Pancreas (tissue), 10 donors: ENCODE measurements at places on chromosomes 12 and 14.
A peak's percentile ranks its signal among the peaks of the same experiment; 100 is the strongest.

GRCh38 chr12:116525418-116526001, 33.7 kb upstream of the MAP1LC3B2 start:
- DNase-seq: peak; percentile 79

GRCh38 chr14:102461490-102462338, 47.9 kb downstream of the ANKRD9 start:
- DNase-seq: no peak

- DNase-seq: no peak
Measured at GRCh38 chr12:27973487-27973890, 956 bp upstream of the PTHLH start.

DNA sequence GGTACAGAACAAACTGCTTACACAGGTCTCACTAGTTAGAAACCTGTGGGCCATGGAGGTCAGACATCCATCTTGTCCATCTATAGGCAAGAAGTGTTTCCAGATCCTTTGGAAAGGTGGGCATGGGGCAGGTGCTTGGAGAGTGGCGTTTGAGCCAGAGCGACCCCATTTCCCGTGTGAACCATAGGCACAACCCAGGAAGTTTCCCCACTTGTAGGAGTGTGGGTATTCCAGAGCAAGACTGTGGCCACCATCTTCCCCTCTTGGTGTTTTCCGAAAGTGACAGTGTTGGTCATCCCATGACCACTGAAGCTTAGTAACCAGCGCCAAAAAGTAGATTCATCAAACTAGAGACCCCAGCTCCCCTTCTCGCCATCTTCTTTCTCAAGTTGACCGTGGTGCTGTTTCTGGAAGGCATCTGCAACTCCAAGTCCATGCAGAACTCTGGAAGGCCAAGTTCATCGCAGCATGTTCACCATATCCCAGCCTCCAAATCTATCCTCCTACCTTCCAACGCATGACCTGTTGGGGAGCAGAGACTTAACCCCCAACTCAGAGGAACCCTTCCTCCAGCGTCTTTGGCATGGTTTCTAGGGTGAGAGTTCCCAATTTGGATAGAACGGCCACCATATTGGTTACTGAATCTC, 19.7 kb downstream of the PHETA1 start:
- DNase-seq: no peak

DNA sequence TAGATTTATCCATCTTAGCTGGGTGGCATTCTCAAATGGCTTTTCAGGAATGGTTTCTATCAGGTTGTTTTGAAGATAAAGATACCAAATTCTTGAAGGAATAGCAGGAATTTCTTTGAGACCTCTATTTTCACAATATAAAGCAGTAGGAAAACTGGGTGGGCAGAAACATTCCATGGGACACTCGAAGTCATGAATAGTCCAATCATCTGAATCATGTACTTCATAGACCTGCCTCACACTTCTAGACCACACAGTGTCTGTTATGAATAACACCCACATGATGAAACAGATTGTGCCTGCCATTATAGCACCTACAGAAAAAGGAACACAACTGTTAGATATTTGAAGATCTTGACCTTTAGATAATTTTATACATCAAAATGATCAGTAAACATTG, 1.8 kb downstream of the KERA start:
- no peak for DNase-seq

DNA sequence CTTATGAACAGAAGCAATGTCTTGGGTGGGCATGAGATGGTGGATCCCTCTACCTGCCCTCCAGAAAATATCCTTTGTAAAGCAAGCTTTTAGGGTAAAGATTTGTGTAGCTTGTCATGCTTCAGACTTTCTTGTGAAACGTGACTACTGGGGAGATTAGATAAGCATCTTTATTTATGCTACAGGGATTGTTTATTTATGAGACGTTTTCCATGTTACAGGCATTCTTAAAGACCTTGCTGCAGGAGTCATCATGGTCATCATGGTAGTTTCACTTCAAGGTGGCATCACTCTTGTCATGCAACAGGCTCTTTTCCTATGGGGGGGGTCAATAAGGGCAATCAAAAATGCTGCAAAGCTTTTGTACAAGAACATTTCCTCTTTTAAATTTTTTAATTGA, 8.2 kb upstream of the MIS18BP1 start:
- DNase-seq: no peak

GRCh38 chr12:93125126-93125525, 196.0 kb upstream of the EEA1 start:
- no peak for DNase-seq

DNA sequence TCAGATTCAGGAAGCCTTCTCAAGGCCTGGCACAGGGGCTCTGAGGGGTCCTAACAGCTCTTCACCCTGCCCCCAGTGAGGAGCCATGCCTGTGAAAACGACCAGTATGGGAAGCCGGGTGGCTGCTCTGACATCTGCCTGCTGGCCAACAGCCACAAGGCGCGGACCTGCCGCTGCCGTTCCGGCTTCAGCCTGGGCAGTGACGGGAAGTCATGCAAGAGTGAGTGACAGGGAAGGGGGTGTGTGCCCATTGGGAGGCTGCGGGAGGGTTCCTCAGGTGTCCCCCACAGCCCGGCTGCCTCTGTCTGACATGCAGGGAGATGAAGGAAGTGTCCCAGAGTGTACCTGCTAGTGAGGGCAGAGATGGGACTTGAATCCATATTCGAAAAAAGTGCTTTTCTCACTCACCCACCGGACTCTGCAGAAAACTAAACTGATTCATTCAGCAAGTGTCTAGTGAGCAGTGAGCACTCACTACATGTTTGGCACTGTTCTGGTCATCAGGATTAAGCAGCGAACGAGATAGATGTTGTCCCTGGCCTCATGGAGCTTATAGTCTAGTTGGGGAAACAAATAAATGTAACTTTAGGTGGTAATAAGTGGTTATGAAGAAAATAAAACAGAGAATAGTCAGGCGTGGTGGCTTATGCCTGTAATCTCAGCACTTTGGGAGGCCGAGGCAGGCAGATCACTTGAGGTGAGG, 9.4 kb upstream of the LRP1-AS start:
- DNase-seq: no peak

DNA sequence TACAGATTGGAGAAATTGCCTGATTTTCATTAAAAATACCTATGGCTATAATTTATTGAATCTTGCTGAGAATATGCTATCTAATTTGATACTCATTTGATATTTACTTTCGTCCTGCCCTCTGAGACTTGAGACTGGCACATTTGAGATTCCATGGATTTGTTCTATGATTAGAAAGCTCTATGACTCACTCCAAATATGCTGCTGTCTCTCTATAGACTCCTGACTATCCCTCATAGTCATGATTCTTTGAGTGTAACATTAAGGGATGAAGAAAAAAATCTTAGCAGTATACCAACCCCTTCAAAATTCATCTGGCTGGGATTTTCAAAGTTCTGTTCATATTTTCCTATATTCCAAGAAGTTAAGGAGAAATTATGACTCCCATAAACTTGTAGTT, 191.9 kb downstream of the LRIG3 start:
- no peak for DNase-seq

DNA sequence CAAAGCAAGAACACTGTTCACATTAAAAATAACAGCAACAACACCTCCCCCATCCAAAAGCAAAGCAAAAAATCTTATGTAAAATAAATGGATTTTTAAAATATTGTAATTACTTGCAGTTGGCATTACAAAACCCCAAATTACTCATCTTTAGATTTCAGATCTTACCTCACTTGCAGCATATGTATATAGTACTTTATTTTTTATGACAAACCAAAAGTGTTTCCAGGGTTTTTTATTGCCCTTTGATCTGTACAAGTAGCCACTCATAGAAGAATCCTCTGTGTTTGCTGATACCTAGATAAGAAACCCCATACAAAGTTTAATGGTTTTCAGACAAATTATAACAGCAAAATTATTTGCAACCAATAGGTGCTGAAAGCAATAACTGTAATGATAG, 12.2 kb upstream of the NR2C1 start:
- no peak for DNase-seq

DNA sequence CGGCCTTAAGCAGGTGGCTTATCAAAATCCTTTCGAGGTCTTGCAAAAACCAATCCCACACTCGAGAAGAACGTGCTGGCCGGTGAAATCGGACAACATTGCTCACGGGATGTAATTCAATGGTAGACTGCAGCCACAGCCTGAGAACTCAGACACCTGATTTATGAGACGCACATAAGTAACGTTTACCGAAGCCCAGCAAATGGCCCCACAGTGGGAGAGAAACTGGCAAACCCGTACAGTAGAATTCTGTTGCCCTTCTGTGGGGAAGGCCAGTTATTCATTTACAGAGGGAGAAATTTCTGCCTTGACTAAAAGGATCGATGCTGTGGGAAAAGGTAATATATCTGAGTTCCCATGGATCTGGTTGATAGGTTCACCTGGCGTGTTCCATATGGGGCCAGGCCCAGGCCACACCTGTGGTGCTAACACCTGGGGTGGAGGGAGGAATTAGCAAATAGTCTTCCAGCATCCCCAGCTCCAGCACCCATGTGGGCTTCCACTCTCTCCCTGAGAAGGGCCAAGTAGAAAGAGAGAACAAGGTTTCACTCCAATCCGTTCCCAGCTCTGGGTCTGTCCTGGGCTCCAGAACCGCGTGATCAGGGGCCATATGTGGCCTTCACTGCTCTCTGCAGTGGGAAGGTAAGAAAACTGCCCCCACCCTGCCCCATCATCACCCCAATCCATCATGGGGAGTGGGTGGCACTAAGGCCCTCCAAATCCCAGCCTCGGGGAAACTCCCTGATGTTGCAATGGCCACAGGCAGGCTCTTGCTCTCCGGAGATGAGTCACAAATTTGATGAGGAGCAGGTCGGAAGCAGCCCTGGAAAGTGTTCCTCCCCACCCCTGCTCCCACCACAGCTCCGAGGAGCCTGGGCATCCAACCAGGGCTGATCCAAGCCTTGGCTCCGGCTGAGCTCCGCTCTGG, 12.7 kb downstream of the BDKRB1 start:
- no peak for DNase-seq

GRCh38 chr14:34098045-34098984, 147.4 kb upstream of the EGLN3 start:
- peak; percentile 6 for DNase-seq

- peak; percentile 86 for DNase-seq
Measured at GRCh38 chr12:113200021-113200797, 14.7 kb downstream of the RITA1 start.

GRCh38 chr12:709455-710020, 42.8 kb upstream of the WNK1 start:
- DNase-seq: no peak

DNA sequence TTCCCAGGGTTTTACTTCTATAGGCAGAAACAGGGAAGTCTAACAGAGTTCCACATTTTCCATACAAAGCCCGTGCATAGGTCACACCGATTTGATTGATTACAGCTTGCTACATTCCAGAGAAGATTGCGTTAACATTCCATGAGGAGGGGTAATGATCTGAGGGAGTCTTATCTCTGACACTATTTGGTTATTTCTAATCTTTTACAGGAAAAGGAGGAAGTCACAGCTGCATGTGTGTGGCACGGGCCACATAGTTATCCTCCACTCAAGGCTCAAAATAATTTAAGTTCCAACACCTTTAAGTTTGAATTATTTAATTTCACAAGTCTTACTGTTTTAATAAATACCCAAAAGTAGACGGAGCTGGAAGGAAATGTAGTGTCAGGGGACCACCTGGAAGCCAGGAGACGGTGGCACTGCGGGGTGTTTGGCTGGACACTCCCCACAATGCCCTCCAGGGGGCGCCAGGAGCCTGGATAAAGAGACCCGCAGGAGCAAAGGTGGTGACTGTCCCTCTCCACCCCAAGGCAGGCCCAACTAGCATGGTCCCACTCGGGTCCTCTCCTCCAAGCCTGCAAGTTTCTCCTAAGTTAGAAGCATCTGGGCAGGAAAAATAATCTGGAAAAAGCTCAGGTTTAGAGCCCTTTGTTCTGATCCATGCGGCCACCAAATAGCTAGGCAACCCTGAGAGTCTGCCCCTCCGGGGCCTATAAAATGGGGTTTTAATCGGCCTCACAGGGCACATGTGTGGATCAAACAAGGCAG, 20.2 kb downstream of the KRT8 start:
- peak; percentile 89 for DNase-seq
